ENCODE measurements at places on chromosomes 3 and 15.

GRCh38 chr3:10732292-10732691 is 83.7 kb upstream of the SLC6A11 start:
- no peak for DNase-seq

- no peak for DNase-seq
Measured at GRCh38 chr3:159548675-159549335, 439.8 kb upstream of the IL12A start.

DNA sequence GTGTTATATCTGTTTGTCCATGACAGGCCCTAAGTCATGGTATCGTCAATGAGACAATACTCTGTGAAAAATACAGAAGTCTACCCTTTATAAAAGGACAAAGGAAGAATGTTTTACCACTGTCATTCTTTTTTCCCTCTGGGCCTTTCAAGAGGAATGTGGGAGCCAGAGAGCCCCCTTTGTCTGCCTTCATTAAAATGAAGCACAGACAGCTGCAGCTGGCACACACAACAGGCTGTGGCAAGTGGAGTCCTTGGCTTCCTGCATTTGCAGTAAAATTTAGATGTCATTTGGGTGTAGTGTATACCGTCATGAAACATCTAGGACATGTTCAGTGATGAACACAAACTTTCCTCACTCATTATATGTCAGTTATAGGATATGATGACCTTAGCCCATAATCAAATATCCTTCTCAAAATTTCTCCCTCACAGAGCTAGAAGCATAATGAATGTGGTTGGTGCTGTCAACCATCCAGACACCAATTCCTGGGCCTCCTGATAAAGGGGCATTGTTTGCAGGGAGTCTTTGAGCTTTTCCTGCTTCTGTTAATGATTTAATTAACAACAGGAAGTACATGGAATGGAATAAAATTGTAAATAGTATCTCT is 76.4 kb downstream of the DHX36 start:
- DNase-seq: no peak

GRCh38 chr15:78350058-78350457 is 9.9 kb downstream of the CRABP1 start:
- no peak for DNase-seq
